Stimulated activated CD8-positive, alpha-beta memory T cell treated with anti-CD3 and anti-CD28 coated beads, Interleukin-4, amount 100 ng/mL, for 4 hours (primary cell): ENCODE measurements at places on chromosomes 3 and 15.
A peak's percentile ranks its signal among the peaks of the same experiment; 100 is the strongest.

DNA sequence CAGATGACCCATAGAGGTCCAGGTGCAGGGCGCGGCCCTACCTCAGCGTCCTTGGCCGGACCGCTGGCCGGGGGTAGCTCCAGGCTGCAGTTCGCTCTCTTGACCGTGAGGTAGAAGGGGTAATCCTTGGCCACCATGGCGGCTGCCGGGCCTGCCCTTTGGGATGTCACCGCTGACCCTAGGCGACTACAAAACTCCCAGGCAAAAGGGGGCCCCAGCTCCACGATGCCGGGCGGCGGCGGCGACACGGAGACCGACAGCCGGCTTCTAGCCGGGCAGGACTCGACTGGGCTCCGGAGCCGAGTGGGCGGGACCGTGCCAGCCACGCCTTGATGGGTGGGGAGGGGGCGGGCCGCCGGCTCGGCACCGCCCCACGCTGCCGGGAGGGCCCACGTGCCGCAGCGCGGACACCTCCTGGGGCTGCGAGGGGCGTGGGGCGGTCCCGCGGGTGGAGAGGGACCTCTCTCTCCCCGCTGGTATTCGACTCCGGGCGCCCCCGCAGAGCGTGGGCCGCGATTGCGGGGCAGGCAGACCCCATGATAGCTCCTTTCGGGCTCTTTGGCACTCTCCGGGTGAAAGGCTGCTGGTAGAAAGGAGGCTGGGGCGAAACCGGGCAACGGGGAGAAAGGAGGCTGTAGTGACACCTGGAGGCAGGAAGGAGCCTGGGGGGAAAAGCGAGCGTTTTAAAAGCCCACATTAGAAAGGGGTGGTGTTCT is at the start of gene ARHGEF3:
Gene ARHGEF3 (minus strand): TSS at position 288 of the 716 bp plus-strand sequence. CDS start 151 bp downstream, at position 137.
- DNase-seq, result peak; percentile 77

DNA sequence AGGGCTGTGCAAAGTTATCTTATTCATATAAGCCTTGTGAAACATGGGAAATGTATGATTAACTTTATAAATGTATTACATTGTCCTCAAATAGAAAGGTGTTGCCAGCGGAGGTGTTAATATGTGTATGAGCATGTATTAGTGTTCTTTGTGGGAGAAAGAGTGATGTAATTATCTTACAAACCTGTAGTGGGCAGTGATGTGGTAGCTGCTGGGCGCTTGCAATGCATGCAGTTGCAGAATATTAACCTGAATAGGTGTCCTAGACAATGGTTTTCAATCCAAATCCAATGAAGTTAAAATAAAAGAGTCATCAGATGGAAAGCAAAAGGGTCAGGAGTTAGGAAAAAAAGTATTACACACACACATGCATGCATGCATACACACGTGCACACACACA is 881.3 kb upstream of the CADM2 start:
- no peak for DNase-seq

DNA sequence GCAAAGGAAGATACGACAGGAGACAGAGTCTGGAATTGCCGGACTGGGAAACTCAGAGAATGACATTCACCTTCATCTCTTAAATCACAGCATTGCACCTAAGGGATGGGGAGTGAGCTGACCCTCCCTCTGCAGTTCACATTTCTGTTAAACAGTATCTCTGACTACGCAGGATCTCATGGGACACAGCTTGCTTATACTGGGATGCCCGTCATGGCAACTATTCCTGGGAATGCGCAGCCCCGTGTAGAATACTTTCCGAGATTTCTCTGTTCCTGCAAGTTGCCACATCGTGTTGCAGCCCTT is 232.5 kb upstream of the HES1 start:
- DNase-seq, result no peak

DNA sequence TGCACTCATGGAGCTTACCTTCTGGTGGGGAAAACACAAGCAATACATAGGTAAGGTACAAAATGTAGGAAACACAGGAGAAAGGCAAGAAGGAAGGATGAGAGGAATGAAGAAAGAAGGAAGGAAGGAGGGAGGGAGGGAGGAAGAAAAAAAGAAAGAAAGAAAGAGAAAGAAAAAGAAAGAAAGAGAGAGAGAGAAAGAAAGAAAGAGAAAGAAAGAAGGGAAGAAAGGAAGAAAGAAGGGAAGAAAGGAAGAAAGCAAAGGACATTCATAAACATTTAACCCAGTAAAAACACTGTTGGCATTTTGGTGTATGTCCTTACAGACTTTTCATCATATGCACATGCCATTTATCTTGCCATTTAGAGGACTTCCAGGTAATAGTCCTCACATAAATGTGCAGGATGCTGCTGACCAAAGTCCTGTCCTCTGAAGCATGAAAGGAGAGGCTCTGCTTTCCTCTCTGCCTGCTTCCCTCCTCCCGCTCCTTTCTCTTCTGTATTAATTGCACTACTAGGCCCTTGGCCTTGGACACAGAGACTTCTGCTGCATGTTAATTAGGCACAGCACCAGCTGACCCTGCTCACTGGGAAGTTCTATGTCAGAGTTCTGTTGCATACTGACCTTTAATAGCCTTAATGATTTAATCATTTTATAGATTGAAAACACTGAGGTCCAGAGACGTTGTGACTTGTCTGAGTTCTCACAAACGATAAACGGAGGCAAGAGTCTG is 29.7 kb upstream of the NDUFB4 start:
- DNase-seq, result no peak

DNA sequence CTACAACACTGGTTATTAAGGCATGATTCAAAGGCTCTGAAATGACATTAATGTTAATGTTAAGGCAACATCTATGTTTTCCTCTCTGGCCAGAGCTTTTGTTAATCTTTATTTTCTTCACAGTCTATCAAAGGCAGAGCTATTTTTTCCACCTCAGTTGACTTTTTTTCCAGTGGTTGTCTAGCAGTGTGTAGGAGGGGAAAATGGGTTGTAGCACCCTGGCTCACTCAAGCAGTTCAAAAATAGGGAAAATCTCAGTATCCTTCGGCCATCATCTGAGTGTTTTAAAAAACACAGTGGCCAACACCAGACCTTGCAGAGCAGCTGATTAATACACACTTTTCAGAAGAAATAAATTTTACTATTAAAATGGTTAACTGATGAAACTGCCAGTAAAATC is 21.4 kb downstream of the CBLB start:
- no peak for DNase-seq

GRCh38 chr3:61565569-61565968 is 4.2 kb downstream of the PTPRG start:
- no peak for DNase-seq

GRCh38 chr3:97125902-97126499 is 311.6 kb downstream of the EPHA6 start:
- DNase-seq, result no peak

DNA sequence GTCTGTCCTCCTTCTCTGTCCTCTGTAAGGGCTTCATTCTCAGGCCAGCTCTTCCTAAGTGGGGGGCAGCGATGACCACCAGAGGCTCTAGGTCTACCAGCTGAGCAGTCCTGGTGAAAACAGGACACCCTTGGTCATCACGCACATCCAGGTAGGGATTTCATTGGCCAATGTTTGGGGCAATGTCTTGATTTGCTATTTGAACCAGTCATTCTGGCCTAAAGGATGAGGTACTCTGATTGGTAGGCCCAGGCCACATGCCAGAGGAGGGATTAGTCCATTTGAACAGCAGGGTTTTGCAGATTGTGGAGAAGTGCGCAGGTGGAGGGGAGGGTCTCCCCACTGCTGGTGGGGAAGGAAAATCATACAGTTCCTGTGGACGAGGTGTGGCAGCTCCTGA is 57.3 kb downstream of the PLXNA1 start:
- no peak for DNase-seq

DNA sequence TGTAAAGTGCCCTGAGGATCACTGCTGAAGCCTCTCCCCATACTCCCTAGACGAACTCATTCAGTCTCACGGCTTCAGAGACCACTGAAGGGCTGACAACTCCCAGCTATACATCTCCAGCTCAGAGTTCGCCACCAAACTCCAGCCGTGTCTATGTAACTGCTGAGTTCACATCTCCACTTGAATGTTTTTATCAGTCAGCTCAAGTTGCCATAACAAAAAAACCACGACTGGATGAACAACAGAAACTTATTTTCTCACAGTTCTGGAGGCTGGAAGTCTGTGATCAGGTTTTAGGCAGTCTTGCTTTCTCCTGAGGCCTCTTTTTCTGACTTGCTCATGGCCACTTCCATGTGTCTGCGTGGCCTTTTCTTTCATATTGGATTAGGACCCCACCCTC is 223.0 kb upstream of the LRRFIP2 start:
- no peak for DNase-seq

DNA sequence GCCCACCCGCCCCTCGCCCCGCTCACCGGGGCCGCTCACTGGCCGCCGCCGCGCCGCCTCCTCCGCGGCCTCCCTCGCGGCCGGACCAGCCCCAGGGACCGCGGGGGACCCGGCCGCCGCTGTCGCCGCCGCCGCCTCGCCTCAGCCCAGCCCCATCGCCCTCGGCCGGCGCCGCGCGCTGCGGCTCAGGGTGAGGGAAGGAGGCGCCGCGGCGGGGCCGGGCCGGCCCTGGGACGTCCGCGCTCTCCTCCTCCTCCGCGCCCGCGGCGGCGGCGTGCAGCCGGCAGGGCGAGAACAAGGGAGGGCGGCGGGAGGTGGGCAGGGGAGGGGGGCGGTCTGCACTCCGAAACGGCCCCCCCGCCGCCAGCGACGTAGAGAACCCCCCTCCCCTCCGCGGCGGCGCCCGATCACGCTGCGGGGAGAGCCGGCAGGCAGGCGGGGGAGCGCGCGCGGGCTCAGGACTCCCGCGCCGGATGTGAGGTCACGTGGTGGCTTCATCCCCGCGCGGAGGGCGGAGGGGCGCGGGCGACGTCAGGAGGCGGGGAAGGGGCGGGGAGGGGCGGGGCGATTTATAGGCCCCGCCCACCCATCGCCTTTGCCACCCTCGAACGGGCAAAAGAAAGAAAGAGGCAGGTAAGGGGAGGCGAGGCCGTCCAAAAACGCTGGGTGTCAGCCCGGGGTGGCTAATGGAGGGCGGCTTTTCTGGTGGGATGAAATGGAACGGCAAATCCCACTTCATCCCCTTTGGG is at the start of gene ATP13A3:
Gene ATP13A3 (minus strand): TSS at position 463 of the 749 bp plus-strand sequence. CDS start 24,812 bp downstream, outside the sequence.
- DNase-seq, result peak; percentile 67

DNA sequence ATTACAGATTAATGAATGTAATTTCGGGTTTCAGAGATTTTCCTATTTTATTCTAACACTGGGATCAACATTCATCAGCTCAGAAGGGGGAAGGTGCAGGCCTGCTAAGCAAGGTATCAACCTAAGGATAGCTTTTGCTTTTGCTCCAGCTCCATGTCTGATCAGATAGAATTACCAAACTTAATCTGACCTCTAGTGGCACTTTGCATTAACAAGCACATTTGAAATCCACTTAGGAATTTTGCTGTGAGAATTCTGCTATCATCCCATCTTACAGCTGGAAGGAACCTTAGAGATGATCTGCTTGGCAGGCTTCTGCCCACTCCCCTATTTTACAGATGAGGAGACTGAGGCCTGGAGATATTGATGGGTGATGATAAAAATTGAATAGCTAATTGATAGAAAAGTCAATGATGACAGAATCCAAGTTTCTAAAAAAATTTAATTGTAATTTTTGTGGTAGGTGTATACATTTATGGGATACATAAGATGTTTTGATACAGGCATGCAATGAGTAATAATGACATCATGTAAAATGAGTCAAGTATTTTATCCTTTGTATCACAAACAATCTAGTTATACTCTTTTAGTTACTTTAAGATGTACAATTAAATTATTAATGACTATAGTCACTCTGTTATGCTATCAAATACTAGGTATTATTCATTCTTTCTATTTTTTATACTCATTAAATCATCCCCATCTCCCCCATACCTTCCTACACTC is 209.2 kb upstream of the ZPLD1 start:
- DNase-seq, result no peak

- DNase-seq, result no peak
Measured at GRCh38 chr15:69410248-69410874, 3.8 kb upstream of the KIF23 start.

DNA sequence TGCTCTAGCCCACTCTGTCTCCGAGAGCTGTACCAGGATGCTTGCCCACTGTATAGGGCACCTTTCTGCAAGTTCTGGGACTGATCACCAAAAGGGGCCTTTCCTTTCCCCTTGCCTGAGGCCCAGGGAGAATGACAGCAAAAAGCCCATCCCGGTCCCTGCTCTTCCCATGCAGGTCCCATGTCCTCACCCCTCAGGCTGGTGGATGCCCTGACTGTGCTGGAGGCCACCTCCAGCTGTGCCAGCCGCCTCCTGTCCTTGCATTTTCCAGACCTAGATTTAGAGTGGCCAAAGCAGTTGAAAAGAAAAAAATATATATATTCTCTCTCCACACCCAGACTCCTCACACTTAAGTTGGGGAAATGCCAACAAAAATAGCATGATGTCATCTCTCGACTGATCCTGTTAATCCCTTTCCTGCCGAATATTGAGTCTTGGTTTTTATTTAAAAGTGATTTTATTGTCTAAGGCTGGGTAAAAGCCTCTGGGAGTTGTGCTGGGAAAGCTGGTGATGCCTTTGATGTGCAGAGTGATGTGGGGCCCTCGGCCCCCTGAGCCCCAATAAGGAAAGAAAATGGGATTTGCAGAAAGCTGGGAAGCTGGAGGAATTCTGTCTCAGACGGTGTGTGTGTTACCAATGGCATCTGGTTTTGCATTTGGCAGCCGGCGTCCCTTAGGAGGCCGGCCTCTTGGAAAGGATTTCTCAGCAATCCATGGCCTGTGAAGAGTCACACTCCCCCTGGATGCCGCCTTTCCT is 29.3 kb upstream of the TPM1 start:
- no peak for DNase-seq

DNA sequence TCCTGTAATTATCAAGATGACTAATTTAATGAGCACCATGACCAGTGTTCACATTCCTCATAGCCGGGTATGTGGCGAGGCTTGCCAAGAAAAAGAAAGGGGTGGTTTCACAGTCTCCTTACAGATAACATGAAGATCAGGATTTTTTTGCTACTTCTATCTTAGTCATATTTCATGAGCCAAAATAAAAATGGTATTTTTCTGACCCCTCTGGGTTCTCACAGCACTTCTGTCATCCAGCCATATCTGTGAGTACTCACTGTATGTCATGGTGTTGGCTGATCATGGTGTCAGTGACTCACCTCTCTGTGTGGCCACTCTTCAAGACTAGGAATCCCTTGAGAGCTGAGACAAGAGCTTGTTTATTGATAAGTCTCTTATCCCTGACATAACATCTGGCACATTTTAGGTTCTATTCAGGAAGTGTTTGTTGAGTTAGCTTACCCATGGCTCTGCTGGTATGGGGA is 130.5 kb upstream of the LMCD1 start:
- DNase-seq, result no peak

GRCh38 chr3:62134061-62134496 is 239.3 kb downstream of the FEZF2 start:
- DNase-seq, result no peak

DNA sequence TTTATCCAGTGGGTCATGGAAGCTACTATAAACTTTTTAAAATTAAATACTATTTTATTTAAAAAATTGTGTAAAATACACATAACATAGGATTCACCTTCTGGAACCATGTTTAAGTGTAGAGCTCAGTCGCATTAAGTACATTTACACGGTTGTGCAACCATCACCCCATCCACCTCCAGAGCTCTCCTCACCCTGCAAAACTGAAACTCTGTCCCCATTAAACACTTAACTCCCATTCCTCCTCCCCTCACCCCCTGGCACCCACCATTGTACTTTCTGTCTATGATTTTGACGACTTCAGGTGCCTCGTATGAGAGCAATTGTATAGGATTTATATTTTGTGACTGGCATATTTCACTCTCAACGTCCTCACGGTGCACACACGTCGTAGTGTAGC is 70.7 kb downstream of the APBA2 start:
- DNase-seq, result no peak

GRCh38 chr3:165918657-165918979 is 81.4 kb upstream of the BCHE start:
- no peak for DNase-seq
